ENCODE measurements at places on chromosomes 5 and 9.

DNA sequence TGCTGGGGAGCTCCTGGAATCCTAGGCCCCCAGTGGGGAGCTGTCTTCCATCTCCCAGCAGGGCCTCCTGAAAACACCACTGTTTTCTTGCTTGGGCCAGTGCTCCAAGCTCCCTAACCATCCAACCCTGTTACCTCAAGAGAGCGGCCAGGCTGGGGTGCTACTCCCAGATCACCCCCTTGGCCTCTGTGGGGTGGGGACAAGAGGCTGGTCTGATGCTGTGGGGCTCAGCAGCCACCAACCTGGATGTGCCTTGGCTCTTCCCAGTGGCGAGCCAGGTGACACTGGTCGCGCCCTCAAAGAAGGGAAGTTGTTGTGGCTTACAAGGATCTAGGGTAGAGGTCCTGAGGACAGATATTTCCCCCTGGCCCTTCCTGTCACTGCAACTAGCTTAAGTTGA lies 49.0 kb downstream of the SECISBP2 start:
- DNase-seq: no peak

DNA sequence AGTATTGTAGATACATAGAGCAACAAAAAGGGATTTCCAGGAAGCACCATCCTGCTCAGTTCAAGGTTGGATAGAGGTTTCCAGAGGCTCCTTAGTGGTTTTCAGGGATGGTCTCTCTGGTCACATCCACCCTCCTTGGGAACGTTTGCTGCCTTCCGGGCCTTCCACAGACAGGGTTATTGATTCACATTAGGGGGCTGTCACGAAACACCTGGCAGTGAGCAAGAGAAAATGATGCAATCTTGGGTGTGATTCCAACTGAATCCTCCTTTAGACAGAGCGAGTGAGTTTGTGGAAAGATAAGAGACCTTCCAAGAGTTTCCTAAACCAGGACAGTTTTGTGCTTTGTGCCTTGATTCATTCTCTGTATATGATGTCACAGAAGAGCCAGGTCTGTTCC lies 43.8 kb upstream of the CTSL start:
- no peak for DNase-seq

DNA sequence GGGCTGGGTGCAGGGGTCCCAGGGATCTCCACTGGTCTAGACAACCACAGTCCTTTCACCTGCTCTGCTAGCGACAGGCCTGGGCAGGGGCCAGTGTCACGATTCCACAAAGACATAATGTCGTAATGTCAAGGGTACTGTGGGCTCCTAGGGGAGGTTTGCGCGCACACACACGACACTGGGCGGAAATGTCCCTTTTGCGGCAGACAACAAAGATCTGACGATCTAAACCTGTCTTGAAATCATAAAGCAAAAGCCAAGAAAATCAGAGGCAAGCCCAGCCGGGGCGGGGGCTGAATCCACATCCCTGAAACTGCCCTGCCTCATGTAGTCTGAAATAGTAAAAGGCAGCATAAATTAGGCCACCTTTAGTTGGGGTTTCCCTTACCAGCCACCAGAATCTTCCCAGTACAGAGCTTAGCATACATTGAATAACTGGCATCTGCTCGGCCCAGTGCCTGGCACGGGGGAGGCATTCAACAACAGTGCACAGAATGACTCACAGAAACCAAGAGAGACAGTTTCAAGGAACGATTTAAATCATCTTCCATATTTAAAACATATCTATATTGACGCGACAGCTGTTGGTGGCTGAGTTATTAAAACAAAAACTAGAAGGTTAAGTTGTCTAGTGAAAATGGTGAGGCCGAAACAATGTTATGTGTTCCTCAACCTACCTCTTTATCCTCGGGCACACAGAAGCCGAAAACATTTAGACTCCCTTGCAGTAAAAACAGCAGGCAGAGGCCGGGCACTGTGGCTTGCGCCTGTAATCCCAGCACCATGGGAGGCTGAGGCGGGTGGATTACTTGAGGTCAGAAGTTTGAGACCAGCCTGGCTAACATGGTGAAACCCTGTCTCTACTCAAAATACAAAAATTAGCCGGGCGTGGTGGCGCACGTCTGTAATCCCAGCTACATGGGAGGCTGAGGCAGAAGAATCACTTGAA lies 151.0 kb downstream of the MYO10 start:
- no peak for DNase-seq

DNA sequence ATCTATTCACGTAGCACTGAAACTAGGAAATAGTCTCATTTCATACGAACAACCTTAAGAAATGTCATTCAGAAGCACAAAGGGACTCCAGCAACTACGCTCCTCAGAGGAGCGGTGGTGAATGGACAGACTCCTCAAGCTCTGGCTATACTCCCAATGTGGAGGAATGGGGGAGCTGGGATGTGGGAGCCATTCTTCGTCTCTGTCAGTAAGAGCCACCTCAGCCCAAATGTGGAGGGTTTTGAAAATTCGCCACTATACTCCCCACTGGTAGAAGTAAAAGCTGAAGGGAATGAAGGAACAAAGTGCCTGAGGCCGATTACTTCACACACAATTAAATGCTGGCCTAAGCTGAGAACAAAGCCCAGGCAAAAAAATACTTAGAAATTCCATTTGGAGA lies 96.3 kb downstream of the ADAMTS12 start:
- DNase-seq: no peak

DNA sequence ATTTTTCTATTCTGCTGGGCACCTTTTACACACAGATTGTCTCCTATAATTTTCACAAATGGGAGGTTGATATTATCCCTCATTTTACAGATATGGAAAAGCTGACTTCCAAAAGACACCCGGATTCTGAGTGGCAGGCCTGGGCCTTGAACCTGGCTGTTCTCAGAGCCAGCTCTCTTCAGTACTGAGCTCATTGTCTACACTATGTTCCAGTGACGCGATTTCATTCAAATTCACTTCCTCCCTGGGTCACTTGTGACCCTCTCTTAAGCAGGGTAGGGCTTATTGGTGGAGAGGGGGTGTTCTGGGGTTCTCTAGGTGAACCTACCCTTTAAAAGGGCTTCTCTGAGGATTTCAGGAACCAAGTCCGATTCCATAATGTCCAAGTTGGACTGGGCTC lies 70.2 kb downstream of the ANKRD33B start:
- DNase-seq: no peak

- DNase-seq: no peak
Measured at GRCh38 chr9:119838210-119838609, 469.0 kb upstream of the BRINP1 start.

DNA sequence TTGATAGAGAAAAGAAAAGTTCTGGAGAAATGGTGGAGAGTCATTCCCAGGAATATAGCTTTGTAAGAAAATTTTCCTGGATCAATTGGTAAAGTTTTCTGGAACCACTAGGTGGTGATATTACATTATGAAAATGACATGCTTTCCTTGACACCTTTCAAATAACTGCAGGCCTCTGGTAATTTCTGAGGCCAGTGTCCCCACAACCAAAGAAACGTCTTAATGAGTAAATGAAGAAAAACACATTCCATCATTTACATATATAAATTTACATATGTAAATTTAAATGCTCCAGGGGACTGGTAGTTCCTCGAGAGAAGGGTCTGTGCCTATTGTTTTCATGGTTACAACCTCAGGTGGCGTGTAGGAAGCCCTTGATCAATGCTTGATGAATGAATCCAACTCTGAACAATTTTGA lies 17.2 kb upstream of the RGS3 start:
- no peak for DNase-seq

DNA sequence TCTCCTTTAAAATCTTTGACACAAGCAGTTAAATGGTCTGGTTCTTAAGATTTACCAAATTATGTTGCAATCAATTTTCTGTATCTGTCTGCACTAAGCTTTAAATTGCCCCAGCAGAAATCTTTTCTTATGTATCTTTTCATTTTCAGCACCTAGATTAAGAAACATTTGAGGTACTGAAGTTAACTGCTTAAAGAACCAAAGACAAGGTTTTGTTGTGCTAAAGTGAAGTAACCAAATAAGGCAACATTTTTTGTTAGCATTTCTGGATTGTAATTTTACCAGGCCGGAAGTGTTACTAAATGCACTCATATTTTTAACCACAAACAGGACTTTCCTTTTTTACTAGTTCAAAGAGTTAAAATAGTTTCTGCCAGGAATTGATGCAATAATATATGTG lies 24.1 kb upstream of the MTAP start:
- no peak for DNase-seq

DNA sequence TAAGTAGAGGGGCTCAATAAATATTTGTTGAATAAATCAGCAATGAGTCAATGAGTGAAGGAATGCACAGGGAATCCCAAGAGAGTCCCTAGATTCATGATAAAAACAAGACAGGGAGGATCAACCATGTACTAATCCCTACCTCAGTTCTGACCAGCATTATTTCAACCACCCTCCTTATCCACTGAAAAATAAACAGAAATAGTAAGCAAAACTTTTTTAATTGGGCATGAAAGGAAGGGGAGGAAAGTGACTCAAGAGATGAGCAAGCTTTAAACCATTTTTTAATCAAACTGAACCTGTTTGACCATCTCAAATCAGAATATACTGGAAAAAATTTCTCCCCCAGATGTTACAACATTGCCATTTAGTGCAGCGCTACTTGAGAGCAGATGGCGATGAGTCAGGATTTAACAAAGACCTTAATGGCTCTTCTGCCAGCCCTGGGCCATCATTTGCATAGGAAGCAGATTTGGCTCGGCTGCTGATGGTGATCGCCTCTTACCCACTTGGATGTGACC lies 194.8 kb upstream of the SLC30A5 start:
- no peak for DNase-seq

DNA sequence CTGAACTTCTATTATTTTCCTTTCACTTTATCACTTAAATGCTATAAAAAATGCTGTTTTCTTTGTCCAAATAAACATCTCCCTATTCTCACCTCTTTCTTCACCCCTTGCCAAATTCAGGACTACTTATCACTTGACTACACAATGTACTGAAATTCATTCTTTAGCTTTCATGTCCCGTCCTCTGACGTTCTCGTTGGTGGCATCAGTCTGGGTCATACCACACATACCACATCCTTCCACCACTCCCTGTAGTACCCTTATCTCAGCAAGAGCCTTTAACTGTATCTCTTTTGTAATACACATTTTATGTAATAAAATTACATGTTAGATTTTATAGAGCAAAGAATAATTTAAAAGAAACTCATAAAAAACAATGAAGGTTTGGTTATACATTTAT lies 231.1 kb upstream of the PAPPA start:
- no peak for DNase-seq

- no peak for DNase-seq
Measured at GRCh38 chr5:77841616-77842015, 65.5 kb upstream of the TBCA start.

All from stimulated activated CD4-positive, alpha-beta T cell treated with anti-CD3 and anti-CD28 coated beads, TNF-alpha, amount 100 ng/mL, for 1 hour (primary cell).